NCI-H187 treated with DMSO at 0.1 percent for 48 hours (cell line): ENCODE measurements at places on chromosomes 16 and 17.

DNA sequence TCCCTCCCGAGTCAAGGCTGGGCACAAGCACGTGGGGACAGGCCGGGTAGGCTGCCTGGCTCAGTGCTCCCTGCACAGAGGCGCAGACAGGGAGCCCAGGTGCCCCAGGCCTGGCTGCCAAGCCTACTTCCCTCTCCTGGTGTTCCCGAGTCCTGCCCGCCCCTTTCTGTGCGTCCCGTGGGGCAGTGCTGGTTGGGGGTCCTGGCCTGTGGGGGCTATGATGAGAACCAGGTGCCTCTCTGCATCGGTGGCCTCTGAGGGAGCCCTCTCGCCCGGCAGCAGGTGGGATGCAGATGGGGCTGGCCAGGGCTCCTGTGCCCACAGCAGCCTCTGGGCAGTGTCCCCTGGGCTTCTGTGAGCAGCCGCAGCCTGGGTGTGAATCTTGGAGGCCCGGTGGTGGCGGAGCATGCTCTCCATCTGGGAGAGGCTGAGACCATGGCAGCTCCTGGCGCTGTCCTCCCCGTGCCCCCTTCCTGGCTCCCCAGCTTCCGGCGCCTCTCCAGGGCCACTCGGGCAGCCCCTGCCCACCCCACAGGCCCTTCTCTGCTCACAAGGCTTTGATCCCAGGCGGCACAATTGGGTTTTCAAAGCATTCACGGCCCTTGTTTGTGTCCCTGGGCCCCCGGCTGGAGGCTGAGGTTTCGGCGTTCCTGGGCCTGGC is 7.2 kb downstream of the CENPX start:
- no peak for DNase-seq

- no peak for DNase-seq
Observed at GRCh38 chr17:17516941-17517720, 20.9 kb upstream of the RASD1 start.

DNA sequence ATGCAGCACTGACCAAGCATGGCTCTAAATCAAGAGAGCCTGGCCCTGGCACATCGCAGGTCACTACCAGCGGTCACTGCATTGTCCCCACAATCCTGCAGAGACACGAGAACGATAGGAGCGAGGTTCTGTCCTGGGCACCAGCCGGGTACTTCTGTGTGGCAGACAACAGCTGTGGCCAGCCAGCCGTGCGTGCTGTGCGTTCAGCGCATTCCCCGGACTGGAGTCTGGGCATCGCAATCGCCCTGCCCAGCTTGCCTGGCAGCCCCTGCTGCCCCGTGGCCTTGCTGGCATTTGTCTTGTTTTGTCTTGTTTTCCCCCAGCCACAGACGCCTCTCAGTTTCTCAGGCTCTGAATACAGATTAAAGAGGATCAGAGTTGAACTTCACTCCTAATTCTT is 33.9 kb downstream of the COTL1 start:
- DNase-seq: no peak

GRCh38 chr16:89565506-89566372 is 5.3 kb downstream of the RPL13 start:
- no peak for DNase-seq

DNA sequence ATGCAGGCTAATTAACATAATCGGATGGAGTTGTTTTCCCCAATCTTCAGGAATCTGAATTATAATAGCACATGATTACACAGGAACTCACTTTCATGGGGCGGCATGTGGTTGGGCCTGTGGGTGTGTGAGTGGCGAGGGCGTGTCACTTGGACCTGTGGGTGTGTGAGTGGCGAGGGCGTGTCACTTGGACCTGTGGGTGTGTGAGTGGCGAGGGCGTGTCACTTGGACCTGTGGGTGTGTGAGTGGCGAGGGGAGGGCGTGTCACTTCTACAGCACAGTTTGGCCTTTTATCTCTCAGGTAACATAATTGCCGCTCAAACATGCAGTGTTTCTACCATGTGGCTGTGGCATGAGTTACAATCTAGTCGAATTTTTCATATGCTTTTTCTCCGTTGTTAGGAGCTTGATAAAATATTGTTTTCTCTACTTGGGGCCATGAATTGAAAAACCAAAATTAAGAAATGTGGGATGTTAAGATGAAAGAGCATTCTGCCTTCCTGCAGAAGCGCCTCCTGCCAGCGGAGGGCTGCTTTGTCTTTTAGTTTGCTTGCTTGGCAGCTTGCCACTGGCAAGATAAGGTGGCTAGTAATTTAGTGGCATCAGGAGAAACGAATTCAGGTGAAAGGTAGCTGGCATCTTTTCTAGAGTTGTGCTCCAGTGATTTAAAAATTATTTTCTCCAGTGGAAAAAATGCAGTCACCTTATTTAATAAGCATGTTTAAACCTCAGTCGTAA is 36.2 kb downstream of the USP10 start:
- no peak for DNase-seq

- DNase-seq: no peak
Observed at GRCh38 chr16:54201200-54201599, 85.4 kb downstream of the IRX3 start.

DNA sequence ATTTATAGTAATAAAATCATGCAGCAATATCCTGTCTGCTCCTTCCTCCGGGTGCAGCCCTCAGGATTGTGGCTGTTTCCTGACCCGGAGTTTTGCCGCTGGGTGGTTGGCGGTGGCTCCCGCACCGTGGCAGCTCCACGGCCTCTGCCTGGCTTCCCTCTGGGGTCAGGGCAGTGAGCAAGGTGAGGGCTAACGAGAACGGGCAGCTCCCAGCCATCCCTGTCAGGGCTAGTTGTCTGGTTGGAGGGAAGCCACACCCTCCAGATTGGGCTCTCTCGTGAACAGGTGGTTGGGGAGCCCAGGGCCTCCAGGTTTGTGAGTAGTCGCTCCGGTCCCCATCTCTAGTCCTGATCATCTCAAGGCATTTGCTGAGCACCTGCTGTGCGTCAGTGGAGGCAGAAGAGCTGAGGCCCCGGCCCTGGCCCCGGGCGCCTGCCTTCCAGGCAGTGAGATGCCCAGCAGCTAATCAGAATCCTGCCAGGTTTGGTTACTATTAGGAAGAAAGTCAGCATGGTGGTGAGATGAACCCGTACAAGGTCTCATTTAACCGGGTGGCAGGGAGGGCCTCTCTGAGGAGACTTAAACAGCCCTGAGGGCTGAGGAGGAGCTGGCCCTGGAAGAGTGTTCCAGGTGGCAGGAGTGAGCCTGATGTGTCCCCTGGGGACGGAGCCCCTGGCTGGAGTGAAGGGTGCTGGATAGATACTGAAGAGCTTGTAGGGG is 2.3 kb upstream of the NUDT16L1 start:
- DNase-seq: no peak

GRCh38 chr17:1629504-1630310 is 1.1 kb upstream of the SLC43A2 start:
- DNase-seq: no peak

GRCh38 chr16:67961551-67961957 is 6.9 kb downstream of the SLC12A4 start:
- DNase-seq: peak; percentile 50

- no peak for DNase-seq
Observed at GRCh38 chr16:31111881-31112466, 3.8 kb downstream of the BCKDK start.

- DNase-seq: no peak
Observed at GRCh38 chr17:82282239-82283207, 9.0 kb upstream of the CSNK1D start.

GRCh38 chr16:56848029-56848936 is 16.7 kb upstream of the SLC12A3 start:
- no peak for DNase-seq

DNA sequence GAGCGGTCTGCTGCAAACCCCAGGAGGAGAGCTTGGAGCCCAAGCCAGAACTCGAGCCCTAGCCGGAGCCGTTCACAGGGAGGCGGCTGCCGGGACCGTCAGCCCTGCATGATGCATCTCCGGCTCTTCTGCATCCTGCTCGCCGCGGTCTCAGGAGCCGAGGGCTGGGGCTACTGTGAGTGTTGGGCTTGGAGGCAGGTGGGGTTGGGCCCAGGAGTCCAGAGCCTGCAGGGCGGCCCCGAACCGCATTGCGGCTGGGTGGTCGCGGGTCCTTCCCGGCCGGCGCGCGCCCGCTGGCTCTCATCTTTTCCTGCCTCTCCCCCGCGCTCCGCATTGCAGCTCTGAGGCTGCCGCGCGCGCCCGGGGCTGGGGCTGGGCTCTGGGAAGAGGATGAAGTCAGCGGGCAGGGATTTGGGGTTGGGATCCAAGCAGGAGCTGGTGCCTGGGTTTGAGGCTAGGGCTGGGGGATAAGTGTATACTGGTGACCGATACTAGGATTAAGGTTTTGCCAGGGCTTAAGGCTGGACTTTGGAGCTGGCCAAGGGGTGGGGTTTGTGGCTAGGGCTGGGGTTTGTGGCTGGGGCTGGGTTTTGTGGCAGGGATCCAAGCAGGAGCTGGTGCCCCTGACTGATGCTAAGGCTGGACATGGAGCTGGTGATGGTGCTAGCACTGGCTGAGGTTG is 532 bp downstream of the CNTNAP1 start:
- no peak for DNase-seq

DNA sequence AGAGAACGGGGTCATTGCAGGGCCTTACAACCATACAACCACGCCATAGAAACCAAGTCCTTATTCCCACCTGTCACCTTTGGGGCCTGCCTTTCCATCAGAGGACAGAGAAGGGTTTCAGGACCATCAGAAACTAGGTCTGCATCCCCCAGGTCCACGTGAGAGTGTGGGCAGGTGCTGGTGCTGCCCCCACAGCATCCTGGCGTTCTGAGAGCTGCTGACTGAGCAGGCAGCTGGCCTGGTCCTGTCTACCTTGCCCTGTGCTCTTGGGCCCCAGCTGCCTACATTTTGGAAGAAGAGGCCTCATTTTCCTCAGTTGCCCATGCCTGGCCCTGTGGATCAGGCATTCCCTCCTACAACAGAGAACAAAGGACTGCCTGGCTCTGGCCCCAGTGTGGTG is 21.6 kb downstream of the ZNF276 start:
- DNase-seq: no peak

GRCh38 chr17:44924107-44924544 is 8.8 kb upstream of the GFAP start:
- no peak for DNase-seq

DNA sequence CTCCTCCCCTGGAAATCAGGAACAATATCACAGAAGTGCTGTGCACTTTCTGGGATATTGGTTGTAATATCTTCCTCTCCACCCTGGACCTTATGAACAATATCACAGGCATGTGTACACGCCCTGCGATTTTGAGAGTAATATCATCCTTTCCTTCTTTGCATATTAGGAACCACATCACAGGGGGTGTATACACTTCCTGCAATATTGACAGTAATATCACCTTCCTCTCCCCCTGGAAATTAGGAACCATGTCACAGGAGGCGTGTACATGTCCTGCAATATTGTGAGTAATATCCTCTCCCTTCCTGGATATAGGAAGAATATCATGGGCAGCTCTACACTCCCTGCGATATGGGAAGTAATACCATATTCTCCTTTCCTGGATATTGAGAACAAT is 14.2 kb upstream of the TEKT5 start:
- no peak for DNase-seq

DNA sequence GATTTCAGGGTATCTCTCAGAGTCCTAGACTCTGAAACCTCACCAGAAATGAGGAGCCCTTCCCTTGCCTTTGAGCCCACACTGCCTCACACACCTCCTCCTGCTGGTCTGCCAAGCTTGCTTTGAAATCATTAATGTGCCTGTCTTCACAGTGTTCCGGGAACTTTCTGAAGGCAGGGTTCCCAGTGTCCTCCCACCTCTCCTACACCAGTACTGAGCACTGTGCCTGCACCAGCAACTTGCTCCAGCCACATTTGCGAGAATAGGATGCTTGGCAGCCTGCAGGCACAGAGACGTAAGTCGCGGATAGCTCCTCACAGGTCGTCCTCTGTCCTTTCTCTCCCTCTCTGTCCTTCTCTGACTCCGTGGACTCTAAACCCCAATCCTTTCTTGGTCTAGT is 408.4 kb upstream of the EEF2KMT start:
- DNase-seq: no peak

DNA sequence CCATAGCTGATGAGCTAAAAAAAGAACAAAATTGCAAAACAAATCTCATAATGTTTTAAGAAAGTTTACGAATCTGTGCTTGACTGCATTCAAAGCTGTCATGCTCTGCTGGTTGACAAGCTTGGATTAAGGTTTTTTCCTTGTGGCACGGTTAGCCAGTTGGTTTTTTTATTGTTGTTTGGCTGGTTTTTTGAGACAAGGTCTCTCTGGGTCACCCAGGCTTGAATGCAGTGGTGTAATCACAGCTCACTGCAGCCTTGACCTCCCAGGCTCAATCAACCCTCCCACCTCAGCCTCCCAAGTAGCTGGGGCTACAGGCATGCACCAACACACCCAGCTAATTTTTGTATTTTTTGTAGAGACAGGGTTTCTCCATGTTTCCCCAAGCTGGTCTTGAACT is 45.7 kb downstream of the PHKB start:
- DNase-seq: no peak

DNA sequence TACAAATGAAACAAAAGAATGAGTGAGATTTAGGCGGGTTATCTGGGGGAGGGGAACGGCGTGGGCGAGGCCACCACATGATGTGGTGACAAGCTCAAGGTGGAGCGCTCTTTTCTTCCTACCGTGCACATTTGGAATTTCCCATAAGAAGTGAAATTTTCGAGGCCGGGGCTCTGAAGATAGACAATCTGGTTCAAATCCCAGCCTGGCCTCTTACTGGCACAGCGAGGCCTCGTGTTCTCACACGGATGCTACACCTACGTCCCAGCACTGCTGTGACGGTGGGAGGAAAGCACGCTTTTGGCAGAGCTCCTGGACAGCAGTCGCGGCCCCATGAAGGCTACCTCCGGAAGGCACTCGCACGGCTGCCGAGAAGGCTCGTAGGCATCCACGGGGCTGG is 25.2 kb downstream of the ZDHHC7 start:
- DNase-seq: no peak

DNA sequence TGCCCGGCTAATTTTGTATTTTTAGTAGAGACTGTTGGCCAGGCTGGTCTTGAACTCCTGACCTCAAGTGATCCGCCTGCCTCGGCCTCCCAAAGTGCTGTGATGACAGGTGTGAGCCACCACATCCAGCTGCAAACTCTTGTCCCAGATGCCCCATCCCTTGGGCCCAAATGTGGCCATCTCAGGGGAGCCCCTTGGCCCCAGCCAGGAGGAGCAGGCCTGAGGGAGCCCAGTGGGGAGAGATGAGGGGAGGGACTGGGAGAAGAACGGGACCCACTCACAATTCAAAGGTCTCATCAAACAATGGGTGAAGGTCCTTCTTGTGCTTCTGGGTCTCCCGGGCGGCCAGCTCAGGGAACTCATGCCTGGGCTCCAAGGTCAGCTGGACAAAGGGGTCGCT is 14.5 kb downstream of the UNC13D start:
- no peak for DNase-seq

DNA sequence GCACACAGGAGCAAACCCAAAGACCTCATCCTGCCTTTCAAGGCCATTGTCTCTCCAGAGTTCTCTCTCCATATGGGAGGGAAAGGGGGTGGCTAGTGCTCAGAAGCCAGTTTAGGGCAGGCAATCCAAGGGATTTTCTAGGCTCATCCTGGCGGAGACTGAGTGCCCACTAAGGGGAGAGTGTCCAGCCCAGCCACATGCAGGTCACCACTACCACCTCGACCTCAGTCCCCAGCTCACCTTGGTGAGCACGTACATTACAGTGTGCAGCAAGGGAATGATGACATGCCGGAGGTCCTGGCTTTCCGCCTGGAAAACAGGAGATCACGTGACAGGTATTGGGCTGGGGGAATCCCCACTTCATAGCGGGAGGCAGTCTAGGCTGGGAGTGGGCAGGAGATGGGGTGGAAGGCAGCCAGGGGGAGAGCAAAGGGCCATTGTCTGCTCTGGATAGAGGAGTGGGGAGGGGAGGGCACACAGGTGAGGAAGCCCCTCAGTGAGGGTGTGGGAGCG is 29.9 kb downstream of the PIK3R6 start:
- DNase-seq: no peak

GRCh38 chr16:324451-325334 is 27.8 kb downstream of the AXIN1 start:
- no peak for DNase-seq

- no peak for DNase-seq
Observed at GRCh38 chr17:30961209-30962188, 9.3 kb upstream of the RNF135 start.
